ENCODE measurements at places on chromosomes 11 and 22.
A peak's percentile ranks its signal among the peaks of the same experiment; 100 is the strongest.

DNA sequence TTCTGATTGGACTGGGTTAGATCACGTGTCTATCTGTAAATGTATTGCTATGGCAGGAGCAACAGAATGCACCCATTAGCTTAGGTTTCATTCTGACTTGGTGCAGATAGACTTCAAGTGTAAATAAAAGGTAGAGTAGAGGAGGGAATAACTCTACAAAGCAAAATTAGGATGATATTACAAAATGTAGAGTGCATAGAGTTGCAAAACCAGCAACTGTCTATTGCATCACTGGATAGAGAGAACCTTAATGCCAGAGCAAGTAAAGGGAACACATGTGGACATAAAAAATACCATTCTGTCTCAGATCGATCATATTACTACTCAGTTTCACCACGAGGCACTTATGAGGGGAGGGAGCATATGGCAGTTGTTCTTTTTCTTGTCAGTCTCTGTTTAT lies 22.0 kb upstream of the CAT start:
- DNase-seq = no peak

- DNase-seq = no peak
These were observed 13.8 kb downstream of the NEU3 start for GRCh38 chr11:75002516-75002915.

- DNase-seq = no peak
These were observed 72.0 kb downstream of the SLC1A2 start for GRCh38 chr11:35347173-35347878.

- peak; percentile 42 for DNase-seq
These were observed 9.4 kb upstream of the SAMM50 start for GRCh38 chr22:43945632-43946383.

DNA sequence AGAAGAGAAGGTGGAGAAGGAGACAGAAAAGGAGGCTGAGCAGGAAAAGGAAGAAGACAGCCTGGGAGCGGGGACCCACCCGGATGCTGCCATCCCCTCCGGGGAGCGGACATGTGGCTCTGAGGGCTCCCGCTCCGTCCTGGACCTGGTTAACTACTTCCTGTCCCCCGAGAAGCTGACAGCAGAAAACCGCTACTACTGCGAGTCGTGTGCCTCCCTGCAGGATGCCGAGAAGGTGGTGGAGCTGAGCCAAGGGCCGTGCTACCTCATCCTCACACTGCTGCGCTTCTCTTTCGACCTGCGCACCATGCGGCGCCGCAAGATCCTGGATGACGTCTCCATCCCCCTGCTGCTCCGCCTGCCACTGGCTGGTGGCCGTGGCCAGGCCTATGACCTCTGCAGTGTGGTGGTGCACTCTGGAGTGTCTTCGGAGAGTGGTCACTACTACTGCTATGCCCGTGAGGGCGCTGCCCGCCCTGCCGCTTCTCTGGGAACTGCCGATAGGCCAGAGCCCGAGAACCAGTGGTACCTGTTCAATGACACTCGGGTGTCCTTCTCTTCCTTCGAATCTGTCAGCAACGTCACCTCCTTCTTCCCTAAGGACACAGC lies 21.4 kb downstream of the USP35 start:
- no peak for DNase-seq

Data from central memory CD8-positive, alpha-beta T cell (primary cell).